ENCODE measurements at places on chromosomes 3 and 15.
A peak's percentile ranks its signal among the peaks of the same experiment; 100 is the strongest.

GRCh38 chr15:49881433-49881832, 237.6 kb downstream of the ATP8B4 start:
- no peak for DNase-seq

GRCh38 chr3:122406198-122406597, 9.7 kb downstream of the WDR5B start:
- no peak for DNase-seq

DNA sequence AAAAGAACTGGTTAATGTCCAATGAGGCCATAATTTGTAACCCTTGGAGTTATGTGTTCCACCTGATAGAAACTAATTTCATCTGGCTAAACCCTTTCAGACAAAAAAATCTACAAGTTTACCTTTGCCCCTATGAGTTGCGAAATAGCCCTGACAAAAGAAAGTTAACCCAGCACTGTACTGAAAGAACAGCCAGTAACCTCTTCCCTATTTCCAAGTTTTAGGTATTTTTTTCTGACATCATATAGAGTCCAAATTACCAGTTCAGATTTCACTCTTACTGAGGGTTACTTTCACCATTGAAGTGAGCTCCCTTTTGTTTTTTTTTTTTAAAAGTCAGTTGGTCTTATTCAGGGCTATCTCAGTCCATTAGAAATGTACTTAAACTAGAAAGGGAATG, 42.8 kb upstream of the PTPRG start:
- no peak for DNase-seq

DNA sequence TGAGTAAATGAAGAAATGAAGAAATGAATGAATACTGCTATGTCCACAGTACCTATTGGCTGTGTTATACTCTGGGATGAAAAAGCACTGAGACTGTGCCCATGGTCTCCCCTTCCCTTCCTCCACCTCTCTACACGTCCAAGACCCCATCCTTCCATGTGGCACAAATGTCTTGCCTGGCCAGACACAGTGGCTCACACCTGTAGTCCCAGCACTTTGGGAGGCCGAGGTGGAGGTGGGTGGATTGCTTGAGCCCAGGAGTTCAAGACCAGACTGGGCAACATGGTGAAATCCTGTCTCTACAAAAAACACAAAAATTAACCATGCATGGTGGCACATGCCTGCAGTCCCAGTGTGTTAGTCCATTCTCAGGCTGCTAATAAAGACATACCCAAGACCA, 200.1 kb downstream of the FAM43A start:
- no peak for DNase-seq

GRCh38 chr3:132726341-132726823, 4.2 kb upstream of the NPHP3 start:
- DNase-seq, result peak; percentile 58

- no peak for DNase-seq
These were observed 139.9 kb downstream of the ROBO2 start for GRCh38 chr3:77179762-77180161.

DNA sequence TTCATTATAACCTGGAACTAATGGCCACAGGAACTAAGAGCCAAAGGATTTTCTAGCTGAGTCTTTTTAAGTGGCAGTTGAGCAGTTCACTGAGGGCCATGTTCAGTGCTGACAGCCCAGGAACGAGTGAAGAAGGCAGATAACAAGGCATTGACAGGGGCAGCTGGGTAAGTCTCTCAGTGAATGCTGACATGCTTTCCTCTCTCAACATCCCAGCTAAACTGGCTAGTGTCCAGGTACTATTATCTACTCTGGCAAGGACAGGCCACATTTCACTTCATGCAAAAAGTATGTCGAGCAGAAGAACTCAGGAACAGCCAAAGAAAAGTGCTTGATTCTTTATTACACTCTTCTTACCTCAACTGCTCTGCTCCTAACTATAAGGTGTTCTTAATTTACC, 515.9 kb downstream of the NLGN1 start:
- DNase-seq, result no peak

DNA sequence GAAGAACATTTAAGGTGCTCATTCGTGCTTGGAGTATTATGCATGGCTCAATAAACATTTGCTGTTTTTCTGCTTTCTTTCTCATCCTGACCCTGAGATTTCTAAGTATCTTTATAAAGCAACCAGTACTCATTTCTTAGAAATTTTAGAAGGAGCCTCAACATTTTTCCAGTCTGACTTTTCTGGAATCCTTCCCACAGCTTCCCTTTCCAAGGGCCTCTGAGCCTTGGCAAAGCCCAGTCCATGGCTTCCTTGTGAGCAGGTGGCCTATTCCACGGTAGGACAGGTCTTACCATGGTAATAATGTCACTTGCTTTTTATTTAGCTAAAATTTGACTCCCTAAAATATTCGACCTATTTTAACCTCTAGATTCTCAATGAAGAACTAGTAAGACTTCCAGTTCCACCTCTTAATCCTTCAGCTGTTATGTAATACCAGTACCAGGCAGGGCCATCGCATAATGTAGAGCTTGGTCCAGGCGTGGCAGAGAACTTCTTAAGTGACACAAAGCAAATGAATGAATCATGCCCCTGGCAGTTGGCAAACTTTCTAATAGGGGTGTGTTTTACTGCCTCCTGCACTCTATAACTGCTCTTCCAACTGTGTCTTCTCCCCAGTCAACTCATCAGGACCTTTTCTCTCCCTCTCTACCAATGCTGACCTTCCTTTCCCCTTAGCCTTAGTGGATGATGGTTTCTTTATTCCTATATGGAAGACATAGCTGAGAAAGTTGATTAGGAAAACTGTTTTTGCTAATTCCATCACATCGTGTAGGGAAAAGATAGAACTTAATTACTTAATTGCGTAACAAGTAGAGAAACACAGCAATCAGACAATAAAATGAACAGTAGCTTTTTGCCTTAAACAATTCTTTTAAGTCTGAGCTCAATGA, 894 bp upstream of the TM4SF4 start:
- no peak for DNase-seq

DNA sequence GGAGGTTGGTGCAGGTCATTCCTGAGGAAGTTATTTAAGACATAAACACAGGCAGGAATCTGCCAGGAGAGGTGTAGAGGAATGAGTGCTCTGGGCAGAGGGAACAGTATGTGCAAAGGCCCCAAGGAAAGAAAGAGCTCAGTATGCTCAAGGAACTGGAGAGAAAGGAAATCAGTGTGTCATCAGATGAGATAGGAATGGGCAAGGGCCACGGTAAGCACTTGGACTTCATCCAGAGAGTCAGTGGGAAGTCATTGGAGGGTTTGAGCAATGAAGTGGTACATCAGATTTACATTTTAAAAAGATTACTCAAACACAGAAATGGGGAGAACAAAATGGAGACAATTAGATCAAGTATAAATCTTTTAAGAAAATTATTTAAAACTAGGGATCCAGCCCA, 272.2 kb downstream of the ADAMTSL3 start:
- DNase-seq, result no peak

DNA sequence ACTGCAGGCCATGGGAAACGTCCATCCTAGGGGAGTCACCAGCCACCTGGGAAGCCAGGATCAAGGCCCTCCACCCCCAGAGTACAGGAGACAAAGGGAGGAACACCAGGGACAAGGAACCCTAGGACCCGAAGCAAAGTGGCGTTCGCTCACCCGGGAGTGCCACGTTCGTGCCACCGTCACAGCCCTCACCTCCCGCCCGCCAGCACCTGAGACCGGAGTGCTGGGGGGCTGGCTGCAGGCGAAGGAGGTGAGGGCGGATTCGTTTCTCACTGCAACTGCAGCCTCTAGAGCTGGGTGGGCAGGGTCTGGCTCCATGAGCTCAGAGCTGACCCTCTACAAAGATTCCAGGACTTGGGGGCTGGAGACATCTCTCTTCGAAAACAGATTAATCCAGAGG, 26.3 kb downstream of the ZDHHC19 start:
- no peak for DNase-seq

- no peak for DNase-seq
These were observed 10.3 kb upstream of the ALDH1A3 start for GRCh38 chr15:100869151-100869999.
